Kidney glomerular epithelial cell (primary cell): ENCODE measurements at places on chromosomes 5 and 9.

GRCh38 chr5:32531885-32532520 lies 53.4 kb upstream of the SUB1 start:
- DNase-seq, result peak; percentile 24

DNA sequence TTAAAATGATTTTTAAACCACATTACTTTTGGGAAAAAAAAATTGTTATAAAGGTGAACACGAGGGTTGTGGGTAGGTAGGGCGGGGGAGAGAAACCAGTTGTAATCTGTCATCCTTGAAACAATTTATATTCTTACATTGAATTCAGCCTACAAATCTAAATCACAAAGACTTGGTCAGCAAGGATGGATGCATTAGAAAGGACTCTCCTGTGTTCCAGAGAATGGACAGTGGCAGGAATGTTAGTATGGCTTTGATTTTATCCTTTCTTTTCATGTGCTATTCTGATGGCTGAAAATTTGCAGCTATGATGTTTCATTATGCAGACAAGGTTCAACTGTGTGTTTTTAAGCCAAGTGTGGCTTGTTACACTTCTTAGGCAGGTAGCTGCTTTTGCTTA lies 234.7 kb downstream of the SLF1 start:
- no peak for DNase-seq

- DNase-seq, result peak; percentile 26
Observed at GRCh38 chr9:89821081-89821480, 216.3 kb downstream of the GADD45G start.

DNA sequence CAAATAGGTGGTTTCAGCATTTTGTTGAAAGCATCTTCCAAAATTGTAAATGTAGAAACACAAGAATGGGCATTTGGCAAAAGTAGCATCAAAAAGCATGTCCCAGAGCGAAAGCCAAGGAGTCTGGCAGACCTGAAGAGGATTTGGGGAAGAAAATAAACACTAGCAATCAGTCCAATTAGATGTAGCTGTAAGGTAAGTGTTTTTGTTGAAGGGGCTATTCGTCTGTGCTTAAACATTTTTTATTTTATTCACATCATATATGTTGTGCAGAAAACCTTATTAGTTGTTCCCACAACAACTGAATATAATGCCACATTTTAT lies 954.1 kb upstream of the COX7C start:
- no peak for DNase-seq

DNA sequence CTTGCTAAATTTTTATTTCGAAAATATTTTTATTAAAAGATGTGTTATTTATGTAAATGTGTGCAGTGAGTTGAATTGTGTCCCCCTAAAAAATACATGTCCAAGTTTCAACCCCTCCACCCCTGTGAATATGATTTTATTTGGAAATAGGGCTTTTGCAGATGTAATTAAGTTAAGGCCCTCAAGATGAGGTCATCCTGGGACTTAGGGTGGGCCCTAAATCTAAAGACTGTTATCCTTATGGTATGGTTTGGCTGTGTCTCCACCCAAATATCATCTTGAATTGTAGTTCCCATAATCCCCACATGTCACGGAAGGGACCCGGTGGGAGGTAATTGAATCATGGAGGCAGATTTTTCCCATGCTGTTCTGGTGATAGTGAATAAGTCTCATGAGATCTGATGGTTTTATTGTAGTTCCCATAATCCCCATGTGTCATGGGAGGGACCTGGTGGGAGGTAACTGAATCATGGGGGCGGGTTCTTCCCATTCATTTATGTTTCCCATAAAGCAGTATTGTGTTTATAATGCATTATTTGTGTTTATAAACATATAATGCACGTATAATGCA lies 1.5 kb upstream of the TMED7 start:
- no peak for DNase-seq

DNA sequence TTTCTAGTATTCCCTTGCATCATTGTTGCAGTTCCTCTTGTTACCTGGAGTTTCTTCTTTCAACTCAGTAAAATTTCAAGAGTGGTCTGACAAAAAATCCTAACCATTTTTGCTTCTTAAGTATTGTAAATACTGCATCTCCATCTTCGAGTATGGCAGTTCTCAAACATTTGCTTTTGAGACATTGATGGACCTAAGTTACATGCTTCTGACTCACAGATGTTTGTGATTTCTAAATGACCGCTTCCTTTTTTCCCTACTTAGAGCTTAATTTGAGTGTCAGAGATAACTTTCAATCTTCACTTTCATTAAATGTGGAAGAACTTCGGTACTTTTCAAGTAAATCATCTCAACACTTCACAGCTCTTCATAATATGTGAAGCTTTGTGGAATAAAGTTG lies 4.2 kb downstream of the UHRF2 start:
- DNase-seq, result peak; percentile 6

DNA sequence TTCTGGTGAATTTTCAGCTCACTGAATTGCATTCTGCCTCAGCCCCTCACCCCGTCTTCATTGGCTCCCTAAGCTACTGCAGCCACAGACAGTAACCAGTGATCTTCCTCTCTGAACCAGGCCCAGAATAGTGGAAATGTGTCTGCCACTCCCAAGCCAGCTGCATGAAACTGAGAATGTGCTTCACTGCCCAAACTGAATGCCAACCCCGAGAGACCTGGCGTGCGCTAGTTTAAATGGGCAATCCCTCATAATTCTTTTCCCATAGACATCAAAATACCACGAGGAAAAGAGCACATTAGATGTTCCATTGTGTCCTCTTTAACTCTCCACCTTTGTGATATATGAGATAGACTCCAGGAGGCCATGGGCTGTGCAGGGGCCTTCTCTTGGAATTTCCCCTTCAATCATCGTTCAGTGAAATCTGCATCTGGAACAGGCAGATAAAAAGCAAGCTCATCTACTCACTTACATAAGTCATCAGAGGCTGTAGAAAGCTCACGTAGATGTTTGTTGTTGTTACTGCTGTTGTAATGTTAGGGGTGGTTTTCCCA lies 320.2 kb downstream of the NFIB start:
- DNase-seq, result no peak

- DNase-seq, result no peak
Observed at GRCh38 chr5:174057206-174057605, 11.7 kb downstream of the NSG2 start.

- no peak for DNase-seq
Observed at GRCh38 chr9:128151309-128152132, 2.3 kb downstream of the LCN2 start.

- no peak for DNase-seq
Observed at GRCh38 chr5:27502236-27502635, 463.9 kb upstream of the CDH9 start.

- no peak for DNase-seq
Observed at GRCh38 chr9:106616026-106616425, 246.9 kb upstream of the ZNF462 start.

GRCh38 chr5:34817558-34818351 lies 21.2 kb upstream of the TTC23L start:
- no peak for DNase-seq

- DNase-seq, result peak; percentile 84
Observed at GRCh38 chr5:179821298-179822058, 773 bp downstream of the SQSTM1 start.

- DNase-seq, result no peak
Observed at GRCh38 chr5:152608458-152608857, 203.4 kb upstream of the NMUR2 start.

- DNase-seq, result peak; percentile 85
Observed at GRCh38 chr9:70924895-70925547, 196.4 kb downstream of the TRPM3 start.

GRCh38 chr9:32735476-32735875 lies 47.9 kb upstream of the TMEM215 start:
- DNase-seq, result no peak

DNA sequence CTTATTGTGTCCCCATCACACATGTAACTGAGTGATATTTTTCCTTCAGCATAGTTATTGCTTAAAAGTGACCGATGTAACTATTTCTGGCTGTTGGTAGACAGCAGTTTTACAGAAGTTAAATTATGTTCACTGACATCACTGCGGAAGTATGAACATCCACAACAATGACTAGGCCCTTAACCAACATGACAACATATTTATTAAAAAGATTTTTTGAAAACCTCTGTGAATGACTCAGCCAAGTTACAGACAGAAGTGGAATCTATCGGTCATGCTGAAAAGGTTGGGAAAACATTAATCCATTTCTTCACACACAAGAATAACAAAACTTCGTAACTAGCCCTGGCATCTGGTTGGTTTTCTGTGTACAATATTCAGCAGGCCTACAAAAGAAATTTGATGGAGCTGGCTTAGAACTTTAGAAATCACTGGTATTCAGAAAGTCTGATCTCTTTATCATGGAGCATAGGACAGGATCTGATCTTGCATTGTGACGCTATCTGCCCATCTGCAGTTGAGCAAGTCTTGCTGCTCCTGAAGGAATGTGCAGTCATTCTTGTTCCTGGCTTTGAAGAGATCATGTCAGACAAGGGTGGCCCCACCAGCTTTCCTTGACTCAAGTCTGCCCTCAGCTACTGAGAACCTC lies 6.5 kb downstream of the GLIS3 start:
- peak; percentile 99 for DNase-seq

- no peak for DNase-seq
Observed at GRCh38 chr5:50767588-50767987, 101.2 kb downstream of the PARP8 start.

DNA sequence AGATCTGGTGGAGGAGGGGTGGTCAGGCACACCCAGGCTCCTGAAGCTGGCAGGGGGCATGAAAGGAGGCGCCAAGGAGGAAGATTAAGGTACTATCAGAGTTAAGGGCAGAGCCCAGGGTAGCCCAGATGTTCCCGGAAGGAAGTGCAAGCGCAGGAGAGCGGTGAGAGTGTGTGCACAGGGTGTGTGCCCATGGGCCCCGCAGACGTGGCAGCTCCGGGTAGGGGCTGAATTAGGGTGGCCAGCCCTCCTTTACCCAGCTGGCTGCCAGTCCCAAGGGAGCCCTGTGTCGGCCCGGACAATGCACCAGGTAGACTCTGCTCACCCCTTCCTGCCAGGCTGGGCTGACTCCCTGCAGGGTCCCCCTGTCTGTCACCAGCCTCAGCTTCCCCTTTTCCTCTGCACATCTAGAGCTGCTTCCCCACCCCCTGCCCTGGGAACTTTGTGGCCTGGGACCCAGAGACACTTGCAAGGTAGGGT lies at the start of gene SMIM33:
Gene SMIM33 (plus strand): TSS at position 184 of the 480 bp plus-strand sequence. CDS start 118 bp downstream, at position 302.
- DNase-seq, result no peak

DNA sequence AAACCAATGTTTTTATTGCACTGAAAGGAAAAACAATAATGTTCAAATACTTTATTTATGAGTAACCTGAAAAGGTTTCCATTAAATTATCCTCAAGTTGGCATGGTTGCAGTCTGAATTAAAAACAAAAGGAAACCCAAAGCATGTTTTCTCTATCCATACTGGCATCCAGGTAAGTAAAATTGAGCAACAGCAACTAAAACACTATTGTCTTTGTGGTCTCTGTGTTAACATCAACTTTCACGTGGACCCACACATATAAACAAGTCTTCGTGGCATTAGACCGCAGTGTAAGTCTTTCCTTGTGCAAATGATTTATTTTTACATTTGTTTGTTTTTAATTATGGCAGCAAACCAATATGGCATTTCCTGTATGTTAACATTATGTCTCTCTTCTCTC lies 757.6 kb downstream of the SEMA5A start:
- peak; percentile 14 for DNase-seq

GRCh38 chr9:134961331-134962064 lies 43.8 kb upstream of the FCN1 start:
- no peak for DNase-seq

- DNase-seq, result no peak
Observed at GRCh38 chr9:35869621-35870216, 482 bp downstream of the OR13J1 start.

- DNase-seq, result no peak
Observed at GRCh38 chr9:129501771-129502319, 119.1 kb downstream of the C9orf50 start.

- no peak for DNase-seq
Observed at GRCh38 chr9:29212397-29213387, 1639.4 kb upstream of the C9orf72 start.

- DNase-seq, result no peak
Observed at GRCh38 chr5:88861231-88861630, 21.8 kb downstream of the MEF2C start.

GRCh38 chr9:763692-764091 lies 77.8 kb upstream of the DMRT1 start:
- no peak for DNase-seq

DNA sequence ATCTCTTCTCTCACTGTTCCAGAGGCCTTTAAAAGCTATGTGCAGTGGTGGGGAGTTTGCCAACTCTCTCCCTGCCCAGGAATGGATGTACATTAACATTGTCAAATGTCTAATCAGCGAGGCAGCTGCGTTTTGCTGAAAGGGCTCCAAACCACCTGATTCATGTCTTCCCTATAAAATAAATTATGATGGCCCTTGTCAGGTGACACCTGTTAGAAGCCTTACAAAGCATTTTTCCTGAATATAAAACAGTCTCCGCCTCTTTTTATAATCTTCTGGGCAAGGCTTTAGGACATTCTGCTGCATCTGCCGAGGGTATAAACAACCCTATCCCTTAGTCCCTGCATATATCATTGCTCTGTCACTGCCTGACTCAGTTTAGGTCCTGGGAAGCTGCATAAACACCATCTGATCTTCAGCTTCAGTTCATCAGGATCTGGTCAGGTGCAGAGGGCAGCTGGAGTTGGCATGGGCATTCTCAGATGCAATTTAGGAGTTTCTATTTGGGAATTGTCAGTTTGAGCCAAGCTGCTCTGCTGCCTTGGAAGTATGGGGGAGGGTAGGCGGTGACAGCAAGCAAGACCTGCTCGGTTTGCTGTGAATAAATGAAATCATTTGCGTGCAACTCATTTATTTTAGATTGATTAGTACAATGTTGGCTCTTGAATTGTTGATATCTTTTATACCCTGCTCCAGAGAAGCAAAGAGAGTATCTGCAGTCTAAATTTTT lies 103.5 kb downstream of the ACER2 start:
- no peak for DNase-seq

DNA sequence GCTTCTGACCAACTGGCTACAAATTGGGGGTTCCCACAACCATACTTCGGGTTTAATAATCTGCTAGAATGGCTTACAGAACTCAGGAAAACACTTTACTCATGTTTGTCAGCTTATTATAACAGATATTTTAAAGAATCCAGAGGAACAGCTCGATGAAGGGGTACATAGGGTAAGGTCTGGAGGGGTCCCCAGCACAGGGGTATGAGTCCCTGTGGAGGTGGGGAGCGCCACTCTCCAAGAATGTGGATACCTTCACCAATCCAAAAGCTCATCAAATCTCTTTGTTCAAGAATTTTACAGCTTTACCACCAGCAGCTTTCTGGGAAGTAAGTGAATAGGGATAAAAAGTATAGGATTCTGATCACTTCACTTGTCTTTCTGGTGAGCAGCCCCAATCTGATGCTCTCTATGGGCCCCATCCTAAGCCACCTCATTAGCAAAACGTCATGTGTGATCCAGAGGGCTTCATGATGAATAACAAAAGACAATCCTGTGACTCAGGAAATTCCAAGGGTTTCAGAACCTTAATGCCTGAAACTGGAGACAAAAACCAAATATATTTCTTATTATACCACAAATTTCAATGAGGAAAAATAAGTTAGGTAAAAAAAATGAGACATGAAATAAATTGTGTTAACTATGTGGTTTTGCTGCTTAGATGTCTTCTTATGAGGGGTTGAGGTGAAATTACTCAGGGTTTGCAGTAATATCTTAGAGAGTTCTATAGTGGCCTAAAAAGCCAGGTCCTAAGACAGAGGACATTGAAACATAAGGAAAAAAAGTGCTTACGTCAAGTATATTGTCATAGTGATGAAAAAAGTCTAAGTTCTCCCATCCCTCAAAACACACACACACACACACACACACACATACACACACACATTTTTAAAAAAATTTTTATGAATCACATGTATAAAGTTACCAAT lies 290.5 kb downstream of the ANXA1 start:
- peak; percentile 53 for DNase-seq
